ENCODE measurements at places on chromosomes 3 and 15.

GRCh38 chr3:21644268-21644667, 106.7 kb downstream of the ZNF385D start:
- no peak for DNase-seq

GRCh38 chr3:140430494-140430893, 247.4 kb upstream of the TRIM42 start:
- DNase-seq, result no peak

DNA sequence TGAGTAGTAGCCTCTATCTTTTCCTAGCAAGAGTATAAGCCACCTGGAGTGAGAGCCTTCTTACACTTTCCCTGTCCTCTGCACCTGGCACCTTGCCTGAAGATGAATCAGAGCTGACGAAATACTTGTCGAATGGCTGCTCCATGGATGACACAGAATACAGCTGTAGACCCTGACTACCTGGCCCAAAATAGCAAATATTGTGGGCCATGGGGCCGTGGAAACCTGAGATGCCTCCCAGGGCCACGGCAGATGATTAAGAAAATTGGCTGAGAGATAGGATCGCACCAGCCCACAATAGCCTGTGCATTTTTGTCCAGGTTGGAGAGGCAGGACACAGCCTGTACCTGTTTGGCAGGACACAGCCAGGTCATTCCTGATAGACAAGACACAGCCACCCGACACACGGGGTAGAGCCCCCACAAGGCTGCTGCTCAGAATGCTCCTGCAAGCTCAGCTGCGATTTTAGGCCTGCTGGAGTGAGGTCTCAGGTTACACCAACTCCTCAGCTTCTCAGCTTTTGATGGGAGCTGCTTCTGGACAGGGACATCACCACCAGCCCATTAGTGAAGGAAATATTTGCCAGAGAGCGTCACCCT, 22.9 kb upstream of the TPM1 start:
- DNase-seq, result peak; percentile 62

- no peak for DNase-seq
Observed at GRCh38 chr3:84885199-84885882, 73.4 kb upstream of the CADM2 start.

- DNase-seq, result peak; percentile 60
Observed at GRCh38 chr3:100650651-100651619, 41.5 kb downstream of the ADGRG7 start.

- DNase-seq, result no peak
Observed at GRCh38 chr3:190435618-190436017, 14.1 kb downstream of the TMEM207 start.

GRCh38 chr3:170909129-170909903, 879 bp upstream of the EIF5A2 start:
- DNase-seq, result peak; percentile 85

- DNase-seq, result peak; percentile 16
Observed at GRCh38 chr3:197029511-197030167, at the start of gene MELTF. Gene MELTF, minus strand, starts transcription at chr3:197029817. Its CDS starts 115 bp downstream, at chr3:197029702.

DNA sequence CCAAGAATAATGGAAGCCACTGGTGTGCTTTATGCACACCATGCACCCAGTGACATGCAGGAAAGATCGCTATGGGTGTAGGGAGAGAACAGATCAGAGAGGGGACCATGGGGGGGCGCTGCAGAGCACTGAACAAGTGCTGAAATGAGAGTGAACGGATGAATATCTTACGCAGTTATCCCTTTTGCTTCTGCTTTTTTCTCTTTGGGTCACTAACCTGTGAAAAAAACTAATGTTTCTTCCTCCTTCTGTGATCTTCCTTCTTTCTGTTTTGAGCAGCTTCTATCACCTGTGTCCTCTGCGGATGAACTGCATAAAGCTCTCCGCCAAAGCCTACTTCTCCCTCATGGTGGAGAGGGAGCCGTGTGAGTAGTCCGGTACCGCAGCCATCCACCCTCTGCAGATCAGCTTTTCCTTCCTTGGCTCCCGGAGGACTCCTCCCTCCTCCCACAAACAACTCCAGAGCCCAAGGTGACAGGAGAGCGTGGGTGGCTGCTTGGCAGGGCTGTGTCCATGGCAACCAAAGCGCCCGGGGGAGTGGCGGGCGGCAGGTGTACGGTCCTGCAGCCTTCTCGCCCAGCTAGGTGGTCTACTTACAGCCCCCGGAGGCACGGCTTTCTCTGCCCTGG, 106.2 kb downstream of the DGKG start:
- no peak for DNase-seq

Measured in fibroblast of gingiva (primary cell).